SK-MEL-5 (cell line): ENCODE measurements at places on chromosomes 16 and 17.

GRCh38 chr17:75019710-75020109 lies 7.2 kb downstream of the MRPL58 start:
- DNase-seq, result no peak

DNA sequence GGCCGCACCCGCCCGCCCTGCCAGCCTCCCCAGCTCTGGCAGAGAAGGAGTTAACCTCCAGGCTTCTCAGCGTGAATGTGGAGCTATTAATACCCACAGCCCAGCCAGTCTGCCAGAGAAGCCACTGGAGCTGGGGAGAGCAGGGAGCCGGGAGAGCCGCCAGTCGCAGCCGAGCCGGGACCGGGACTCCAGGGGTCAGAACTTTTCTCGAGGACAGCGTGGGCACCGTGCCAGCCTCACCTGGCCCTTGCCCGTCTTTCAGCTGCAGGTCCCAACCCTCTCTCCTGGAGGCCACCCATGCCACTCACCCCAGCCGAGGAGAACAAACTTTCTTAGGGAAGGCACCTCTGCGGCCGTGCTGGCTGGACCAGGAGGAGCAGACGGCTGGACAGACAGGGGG lies 33.8 kb upstream of the SBK1 start:
- DNase-seq, result no peak

- peak; percentile 48 for DNase-seq
These were observed 630 bp downstream of the GRB2 start for GRCh38 chr17:75404731-75405364.

DNA sequence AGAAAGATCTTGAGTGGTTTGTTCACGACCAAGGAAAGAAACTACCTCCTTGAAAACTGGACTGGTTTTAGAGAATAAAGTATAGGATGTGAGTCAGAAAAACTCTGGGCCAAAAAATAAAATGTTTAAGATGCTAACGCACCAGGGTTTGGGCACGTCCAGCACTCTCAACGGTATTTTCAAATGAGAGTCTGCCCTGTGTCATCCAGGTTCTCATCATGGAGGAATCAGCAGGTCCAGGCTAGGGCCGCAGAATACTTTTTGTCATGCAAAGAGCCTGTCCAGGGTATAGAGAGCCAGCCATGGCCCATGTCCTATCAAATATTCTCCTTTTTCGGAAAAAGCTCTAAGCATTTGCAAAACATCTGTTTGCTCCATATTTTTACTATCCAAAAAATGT lies 2.4 kb downstream of the NXN start:
- DNase-seq, result no peak

- DNase-seq, result no peak
These were observed 21.8 kb downstream of the SDR42E2 start for GRCh38 chr16:22183901-22184614.
